WERI-Rb-1 (cell line): ENCODE measurements at places on chromosomes 12 and 14.

DNA sequence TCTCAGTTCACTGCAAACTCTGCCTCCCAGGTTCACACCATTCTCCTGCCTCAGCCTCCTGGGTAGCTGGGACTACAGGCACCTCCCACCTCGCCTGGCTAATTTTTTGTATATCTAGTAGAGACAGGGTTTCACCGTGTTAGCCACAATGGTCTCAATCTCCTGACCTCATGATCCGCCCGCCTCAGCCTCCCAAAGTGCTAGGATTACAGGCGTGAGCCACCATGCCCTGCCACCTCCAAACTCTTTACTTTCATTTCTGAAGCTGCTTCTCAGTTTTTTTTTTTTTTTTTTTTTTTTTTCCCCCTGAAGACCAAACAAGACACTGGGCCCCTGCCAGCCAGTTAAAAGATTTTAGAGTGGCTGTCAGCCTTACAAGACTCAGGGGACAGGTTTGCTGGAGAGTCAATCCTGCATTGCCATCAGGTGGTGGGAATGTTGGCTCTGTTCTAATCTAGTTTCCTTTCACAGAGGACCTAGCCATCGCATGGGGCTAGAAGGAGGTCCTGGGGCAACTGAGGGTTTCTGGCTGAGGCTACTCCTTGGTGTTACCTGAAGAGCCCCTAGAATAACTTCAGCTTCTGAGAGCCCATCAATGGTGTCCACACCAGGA, 37.4 kb upstream of the HIGD1C start:
- no peak for DNase-seq

- DNase-seq: no peak
Observed at GRCh38 chr12:52389313-52390207, 4.1 kb upstream of the KRT84 start.

- DNase-seq: no peak
Observed at GRCh38 chr14:105051182-105052109, 13.8 kb downstream of the GPR132 start.

- no peak for DNase-seq
Observed at GRCh38 chr12:48419116-48419935, 53.0 kb upstream of the ANP32D start.

- no peak for DNase-seq
Observed at GRCh38 chr14:36057452-36058116, 118.9 kb downstream of the PTCSC3 start.

DNA sequence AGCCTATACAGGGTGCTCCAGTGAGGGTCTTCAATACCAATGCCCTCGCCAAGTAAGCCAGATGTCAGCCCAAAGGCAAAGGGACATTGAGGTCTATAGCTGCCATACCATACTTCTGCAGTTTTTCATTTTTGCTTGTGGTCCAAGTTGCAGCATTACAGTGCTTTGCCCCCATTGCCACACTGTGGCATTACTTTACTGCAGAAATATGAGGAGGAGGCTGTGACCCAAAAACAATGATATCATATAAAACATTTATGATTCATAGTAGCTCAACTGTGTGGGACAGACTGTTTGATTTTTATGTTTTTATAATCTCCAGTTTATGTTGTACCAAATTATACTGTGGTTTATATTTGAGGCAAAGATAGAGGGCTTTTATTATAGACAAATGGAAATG, 64.1 kb downstream of the KIAA0586 start:
- no peak for DNase-seq

DNA sequence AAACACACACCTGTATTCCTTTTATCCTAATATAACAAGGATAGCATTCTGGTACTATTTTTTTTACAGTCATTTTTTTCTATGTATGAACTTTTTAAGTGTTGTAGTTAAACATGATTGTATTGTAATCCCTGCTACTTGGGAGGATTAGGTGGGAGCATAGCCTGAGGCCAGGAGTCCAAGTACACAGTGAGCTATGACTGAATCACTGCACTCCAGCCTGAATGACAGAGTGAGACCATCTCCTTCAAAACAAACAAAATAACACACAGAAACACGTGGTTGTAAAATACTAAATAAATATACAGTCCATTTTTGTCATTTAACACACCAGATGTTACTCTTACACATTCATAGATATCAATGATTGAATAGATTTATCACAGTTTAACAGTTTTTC, 56.9 kb downstream of the MAP4K5 start:
- peak; percentile 10 for DNase-seq

- no peak for DNase-seq
Observed at GRCh38 chr12:9773216-9773877, 12.6 kb upstream of the CD69 start.

DNA sequence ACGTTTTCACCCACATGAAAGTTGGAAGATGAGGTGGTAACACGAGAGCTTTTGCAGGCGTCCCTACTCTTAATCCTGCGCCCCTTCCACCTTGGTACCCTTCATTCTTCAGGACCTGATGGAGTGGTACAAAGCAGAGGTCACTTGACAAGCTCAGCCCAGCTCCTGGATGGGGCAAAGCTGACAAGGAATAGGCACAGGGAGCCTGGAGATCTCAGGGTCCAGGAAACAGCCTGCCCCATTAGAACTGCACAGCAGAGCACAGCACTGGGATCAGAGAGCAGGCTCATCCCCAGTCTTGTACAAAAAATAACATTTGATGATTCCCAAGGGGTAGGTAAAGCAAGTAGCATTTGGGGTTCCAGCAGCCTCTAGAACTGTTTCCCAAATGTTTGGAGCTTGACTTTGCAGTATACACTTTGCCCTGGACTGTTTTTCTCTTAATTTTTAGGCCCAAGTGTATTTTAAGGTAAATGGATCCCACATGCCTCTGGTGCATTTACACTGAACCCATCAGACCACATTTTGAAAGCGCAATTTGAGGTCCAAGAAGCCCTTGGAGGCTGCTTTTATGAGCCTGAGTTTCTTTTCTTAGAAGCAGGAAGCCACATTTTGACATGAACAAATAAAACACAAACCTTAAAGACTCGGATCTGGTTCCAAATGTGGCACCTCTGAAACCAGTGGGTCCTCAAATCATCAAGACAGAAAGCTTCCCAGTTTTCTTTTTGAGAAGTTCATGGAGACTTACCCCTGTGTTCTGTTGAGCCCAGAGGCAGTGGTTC, 633 bp downstream of the TC2N start:
- DNase-seq: no peak

DNA sequence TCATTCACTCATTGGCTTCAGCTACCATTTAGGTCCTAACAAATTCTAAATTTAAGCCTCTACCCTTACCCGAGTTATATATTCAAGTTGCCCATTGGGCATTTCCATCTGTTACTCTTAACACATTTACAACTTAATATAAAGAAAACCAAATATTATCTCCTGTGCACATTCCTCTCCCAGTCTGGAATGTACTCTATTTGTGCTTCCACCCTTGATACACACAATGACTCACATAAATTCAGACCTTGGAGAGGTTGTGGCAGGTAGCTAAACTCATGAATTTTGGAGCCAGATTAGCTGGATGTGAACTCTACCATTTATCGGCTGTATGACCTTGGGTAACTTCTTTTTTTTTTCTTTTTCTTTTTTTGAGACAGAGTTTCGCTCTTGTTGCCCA, 51.1 kb downstream of the BRMS1L start:
- no peak for DNase-seq

GRCh38 chr12:93514853-93515252, 47.5 kb downstream of the MRPL42 start:
- DNase-seq: no peak

- DNase-seq: no peak
Observed at GRCh38 chr12:89379148-89379838, 27.0 kb upstream of the DUSP6 start.

- peak; percentile 53 for DNase-seq
Observed at GRCh38 chr12:62123721-62124203, 136.4 kb upstream of the USP15 start.

GRCh38 chr12:94172031-94172430, 23.7 kb downstream of the PLXNC1 start:
- DNase-seq: no peak

GRCh38 chr12:63302269-63302940, 151.4 kb upstream of the AVPR1A start:
- no peak for DNase-seq

DNA sequence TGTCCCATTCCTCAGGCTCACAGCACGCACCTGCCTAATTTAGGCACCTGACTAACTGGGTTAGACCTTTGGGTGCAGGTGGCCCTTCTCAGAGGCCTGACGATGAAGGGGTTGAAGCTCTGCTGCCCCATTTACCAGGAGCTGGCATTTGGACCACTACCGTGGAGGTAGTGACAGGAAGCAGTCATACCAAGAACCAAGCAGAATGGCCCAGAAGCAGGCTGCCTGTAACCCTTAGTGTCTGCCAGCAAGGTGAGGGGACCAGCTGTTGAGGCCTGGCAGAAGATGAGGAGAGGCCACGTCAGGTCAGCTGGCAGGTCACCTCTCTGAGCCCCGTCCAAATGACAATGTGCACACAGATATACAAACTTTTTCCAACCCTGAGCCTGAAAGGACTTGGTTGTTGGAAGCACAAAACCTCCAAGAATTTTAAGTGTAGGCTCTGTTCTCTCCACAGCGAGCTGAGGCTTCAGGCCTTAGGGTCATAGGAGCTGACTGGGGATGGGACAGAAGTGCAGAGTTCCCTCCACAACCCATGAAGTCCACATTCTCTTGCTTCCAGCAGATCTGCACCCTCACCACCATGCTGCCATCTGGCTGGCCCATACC, 23.1 kb downstream of the VASH1 start:
- DNase-seq: no peak

- no peak for DNase-seq
Observed at GRCh38 chr14:63457498-63457897, 85.7 kb downstream of the PPP2R5E start.

DNA sequence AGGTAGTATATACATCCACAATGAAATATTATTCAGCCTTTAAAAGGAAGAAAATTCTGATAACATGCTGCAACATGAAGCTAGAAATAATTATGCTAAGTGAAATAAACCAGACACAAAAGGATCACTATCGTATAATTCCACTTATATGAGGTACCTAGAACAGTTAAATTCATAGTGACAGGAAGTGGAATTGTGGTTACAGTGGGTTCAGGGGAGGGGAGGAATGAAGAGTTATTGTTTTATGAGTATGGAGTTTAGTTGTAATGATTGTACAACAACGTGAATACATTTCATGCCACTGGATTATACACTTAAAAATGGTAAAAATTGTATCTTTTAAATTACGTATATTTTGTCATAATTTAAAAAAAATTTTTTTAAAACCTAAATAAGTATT, 21.0 kb downstream of the EEA1 start:
- DNase-seq: no peak

DNA sequence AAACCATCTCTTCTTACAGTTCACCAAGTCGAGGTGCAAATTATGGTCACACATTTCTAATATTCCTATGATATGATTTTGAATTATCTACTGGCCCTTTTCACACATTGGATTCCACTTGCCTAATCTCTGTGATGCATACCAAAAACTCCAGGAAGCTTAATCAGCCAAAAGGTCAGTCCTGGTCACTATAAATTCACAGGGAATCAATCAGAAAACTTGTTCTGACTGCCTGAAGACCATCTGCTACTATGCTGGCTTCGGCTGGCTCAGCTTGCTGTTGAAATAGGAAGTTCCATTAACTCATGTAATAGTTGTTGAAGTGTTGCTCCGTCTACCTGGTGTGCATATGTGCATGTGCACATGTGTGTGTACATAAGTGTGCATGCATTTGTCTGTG, 142.8 kb upstream of the FLRT2 start:
- peak; percentile 39 for DNase-seq

DNA sequence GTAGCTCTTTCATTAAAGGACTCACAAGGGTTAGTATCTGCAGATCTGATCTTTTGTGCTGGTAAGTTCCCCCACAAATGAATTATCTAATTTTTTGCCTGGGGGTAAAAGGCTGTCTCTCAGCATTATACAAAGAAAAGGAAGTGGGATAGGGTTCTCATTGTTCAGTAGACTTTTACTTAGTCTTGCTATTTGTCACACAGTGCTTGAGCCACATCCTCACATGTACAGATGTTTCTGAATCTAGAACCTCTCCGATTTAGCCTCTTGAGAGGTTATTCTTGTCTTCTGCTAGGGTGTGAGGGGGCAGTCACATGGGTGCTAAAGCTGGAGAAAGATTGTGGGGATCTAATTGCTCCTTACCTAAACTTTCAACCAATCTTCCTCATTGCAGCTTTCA, 93.0 kb downstream of the SLC41A2 start:
- no peak for DNase-seq
